Hematopoietic multipotent progenitor cell treated with erythropoietin and hydrocortisone succinate and interleukin-3 and kit ligand, for 4 days (in vitro differentiated cells): ENCODE measurements at places on chromosomes 3 and 15.
A peak's percentile ranks its signal among the peaks of the same experiment; 100 is the strongest.

DNA sequence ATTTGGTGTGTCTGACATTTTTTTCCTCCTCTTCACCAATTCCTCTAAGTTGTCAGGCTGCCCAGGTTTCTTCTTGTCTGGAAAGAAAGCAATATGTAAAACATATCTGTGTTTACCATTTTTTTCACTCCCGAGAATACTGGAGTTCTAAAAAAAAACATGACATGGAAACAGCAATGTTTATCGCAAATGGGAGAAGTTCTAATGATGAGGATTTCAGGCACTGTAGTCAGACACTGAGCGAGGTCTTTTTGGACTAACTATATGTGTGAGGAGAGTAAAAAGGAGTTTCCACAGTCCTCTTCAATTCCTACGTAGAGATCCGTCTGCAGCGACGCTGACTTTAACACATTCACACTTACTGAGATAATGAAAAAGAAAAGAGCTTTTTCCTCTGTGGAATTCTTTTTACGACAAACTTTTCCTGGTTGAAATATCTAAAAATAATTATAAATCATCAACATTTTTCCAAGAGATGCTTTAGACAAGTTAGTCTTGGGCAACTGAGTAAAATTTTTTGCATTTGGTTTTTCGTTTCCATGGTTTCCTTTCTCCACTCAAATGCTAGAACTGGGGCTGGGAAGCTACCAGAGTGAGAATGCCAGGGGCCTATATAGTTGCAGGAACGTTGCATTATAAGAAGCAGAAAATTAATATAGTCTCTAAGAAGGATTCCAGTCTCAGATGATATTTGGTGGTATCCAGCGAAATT, 8.4 kb upstream of the SETMAR start:
- DNase-seq = no peak

GRCh38 chr15:79094611-79095021, 4.0 kb upstream of the RASGRF1 start:
- no peak for DNase-seq

DNA sequence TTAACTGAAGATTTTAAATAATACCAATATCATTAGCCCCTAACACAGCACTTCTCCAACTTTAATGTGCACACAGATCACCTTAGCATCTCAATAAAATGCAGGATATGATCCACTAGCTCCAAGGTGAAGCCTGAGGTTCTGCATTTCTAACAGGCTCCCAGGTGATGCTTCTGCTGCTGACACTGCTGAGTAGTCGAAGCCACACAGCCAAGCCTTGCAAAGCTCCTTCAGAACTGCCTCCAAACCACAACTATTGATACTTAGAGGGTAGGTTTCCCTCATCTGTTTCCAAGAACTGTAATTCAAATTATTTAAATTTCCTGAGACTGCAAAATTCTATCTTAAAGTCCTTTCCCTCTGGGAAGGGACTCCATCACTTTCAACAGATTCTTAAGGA, 3.9 kb downstream of the RIOX2 start:
- no peak for DNase-seq

GRCh38 chr3:180646187-180646790, 33.0 kb downstream of the CCDC39 start:
- DNase-seq = peak; percentile 18

DNA sequence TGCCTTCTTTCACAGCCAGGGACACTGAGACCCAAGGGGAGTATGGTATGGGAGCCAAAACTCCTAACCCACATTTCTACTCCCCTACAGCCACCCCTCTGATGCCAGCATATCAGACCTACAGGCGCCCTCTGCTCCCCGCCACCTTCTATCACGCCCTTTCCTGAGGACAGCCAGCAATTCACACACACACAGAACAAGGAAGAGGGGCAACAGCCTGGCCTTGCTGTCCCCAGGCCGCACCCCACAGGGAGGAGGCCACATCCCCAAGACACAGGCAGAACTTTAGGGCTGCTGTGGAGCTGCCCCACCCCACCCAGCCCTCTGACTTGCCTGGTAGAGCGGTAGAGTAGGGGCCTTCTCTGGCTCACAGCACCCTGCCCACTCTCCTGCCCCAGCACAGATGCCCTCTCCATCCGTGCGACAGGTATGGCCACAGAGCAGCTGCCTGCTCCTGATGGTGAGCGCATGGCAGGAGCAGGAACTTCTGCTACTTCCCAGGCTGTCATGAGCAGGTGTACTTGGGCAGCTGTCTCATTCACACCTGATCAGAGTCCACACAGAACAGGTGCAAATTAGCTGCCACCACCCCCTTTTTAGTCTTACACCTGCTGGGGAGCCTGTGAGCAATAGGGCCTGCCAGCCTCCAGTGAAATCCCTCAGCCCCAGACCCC, 33.4 kb downstream of the CCDC33 start:
- DNase-seq = no peak

DNA sequence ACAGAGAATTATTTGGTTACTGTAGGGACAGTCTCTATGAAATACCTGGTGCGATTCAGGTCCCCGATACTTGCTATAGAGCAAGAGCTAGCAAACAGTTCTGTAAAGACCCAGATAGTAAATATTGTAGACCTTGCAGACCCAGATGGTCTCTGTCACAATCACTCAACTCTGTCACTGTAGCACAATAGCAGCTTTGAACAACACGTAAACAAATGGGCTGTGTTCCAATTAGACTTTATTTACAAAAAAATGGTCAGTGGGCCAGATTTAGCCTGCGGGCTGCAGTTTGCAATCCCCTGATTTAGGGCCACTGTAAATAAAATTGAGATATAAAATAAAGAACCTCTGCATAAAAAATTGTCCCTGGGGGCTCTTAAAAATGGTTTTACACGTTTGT, 127.7 kb downstream of the SV2B start:
- no peak for DNase-seq

DNA sequence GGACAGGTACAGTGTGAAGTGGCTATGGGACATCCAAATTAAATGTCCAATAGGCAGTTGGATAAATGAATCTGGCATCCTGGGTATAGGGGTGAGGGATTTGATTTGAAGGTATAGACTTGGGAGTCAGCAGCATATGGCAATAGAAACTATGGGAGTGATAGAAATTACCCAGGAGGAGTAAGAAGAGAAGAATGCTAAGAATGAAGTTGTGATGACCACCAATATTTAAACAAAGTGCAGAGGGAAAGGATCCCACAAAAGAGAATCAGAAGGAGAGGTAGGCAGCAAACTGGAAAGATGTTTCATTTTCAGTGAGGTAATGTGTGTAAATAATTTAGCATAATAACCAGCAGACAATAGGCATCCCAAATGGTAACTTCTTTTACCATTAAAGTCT, 13.8 kb upstream of the MSL2 start:
- no peak for DNase-seq

DNA sequence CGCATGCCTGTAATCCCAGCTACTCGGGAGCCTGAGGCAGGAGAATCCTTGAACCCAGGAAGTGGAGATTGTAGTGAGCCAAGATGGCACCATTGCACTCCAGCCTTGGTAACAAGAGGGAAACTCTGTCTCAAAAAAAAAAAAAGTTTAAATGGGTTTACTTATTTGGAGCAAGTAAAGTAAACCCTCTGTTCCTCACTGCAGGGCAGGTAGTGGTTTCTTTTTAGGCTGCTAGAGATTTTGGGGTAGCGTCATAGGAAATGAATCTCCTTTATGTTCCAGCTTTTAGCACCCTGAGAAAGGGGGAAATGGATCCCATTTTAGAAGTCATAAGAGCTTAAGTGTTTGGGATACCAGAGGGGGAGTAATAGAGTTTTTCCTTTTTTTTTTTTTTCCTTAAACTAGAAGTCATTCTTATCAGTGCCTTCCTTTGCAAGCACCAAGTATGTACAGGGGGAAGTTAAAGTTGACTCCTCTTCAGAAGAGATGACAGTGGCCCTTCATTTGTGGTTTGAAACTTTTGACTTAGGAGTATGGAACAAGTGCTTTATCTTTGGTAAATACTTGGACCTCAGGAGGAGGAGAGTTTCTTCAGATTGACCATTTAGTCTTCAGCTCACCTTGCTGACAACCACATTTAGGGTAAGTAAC, 8.0 kb downstream of the PXK start:
- peak; percentile 47 for DNase-seq

- DNase-seq = no peak
Measured at GRCh38 chr3:48414376-48415250, 15.3 kb downstream of the PLXNB1 start.

DNA sequence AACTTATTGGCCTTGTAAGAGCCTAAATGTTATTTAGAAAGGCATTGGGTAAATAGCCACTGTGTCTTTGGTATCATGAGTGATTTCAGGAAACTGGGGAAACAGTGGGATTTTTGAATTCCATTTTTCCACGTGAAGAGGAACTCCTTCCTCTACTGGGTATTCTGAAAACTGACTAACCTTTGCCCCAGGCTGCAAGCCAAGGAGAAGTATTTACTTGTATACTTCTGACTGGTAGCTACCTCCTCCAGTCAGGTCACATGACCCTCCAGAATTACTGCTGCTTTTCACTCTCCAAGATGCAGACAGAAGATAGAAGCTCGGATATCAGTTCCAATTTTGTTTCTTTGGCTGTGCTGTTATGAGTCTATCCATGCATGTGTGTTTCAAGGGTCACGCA, 50.9 kb upstream of the MAP3K13 start:
- DNase-seq = no peak

GRCh38 chr3:10471054-10471688, 34.2 kb downstream of the ATP2B2 start:
- DNase-seq = no peak

GRCh38 chr3:72223116-72223515, 438.2 kb upstream of the PROK2 start:
- DNase-seq = no peak
